ENCODE measurements at places on chromosomes 1 and 21.

- no peak for DNase-seq
Measured at GRCh38 chr21:17416139-17416538, 96.7 kb upstream of the CXADR start.

- DNase-seq = no peak
Measured at GRCh38 chr1:59366346-59366745, 69.5 kb downstream of the FGGY start.

DNA sequence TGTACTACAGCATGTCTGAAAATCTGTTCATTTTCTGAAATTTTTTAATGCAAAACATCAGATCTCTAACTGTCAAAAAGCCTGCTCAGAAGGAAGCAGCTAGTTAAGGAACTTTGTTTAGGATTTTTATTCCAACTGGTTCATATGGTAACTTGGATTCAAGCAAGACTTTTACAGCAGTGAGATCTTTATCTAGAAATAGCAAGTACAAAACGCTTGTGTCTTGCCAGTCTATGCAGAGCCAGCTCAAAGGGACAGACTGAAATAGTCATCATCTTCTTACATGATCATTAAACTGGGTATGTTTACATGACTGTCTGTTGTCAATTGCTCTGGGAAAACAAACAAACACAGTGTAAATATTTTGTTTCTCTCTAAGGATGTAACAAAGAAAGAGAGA, 37.6 kb downstream of the DDAH1 start:
- DNase-seq = no peak

DNA sequence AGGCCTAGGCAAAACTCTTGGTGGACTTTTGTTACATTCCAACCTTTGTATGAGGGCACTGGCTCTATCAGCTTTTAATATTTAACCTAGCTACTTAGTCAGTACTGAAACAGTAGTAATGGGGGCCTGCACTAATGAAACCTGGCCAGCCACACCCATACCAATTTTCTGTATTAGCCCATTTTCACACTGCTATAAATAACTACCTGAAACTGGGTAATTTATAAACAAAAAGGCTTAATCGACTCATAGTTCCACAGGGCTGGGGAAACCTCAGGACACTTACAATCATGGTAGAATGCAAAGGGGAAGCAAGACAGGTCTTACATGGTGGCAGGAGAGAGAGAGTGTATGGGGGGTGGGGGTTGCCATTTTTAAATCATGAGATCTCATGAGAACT, 245.7 kb upstream of the RGS18 start:
- DNase-seq = no peak

- DNase-seq = no peak
Measured at GRCh38 chr1:16235944-16236510, 956 bp downstream of the CPLANE2 start.

- DNase-seq = no peak
Measured at GRCh38 chr1:202134645-202135172, 9.8 kb downstream of the ARL8A start.

All from endodermal cell (in vitro differentiated cells).